Vein endothelial cell (primary cell): ENCODE measurements at places on chromosomes 3 and 15. TPM values are rescaled to one million over a fixed set of nuclear protein-coding genes. Genes with fewer than 3 reads are reported as not detected.

The PLA2G4E gene
- not detected in 2 replicates for total RNA-seq

The POU1F1 gene
- not detected in 2 replicates for total RNA-seq

The TLR9 gene
- total RNA-seq: under 0.01 TPM in 1 of 2 replicates, not detected in the other

The RHO gene
- total RNA-seq: not detected in 2 replicates

The ZIC4 gene
- total RNA-seq: under 0.01 TPM in 1 of 2 replicates, not detected in the other
